Activated CD8-positive, alpha-beta memory T cell treated with anti-CD3 and anti-CD28 coated beads, Interleukin-2, amount 10 ng/mL, durations not matched to agents 7 days and 5 days (primary cell): ENCODE measurements at places on chromosomes 3 and 15. TPM values are rescaled to one million over a fixed set of nuclear protein-coding genes. Genes with fewer than 3 reads are reported as not detected.

Gene SUCLG2
- 61.4 TPM for total RNA-seq

Gene CSPG4
- total RNA-seq, result 0.07 TPM

Gene KLHL24
- total RNA-seq, result 16.9 TPM

Gene SLC24A1
- total RNA-seq, result 4.2 TPM

DNA sequence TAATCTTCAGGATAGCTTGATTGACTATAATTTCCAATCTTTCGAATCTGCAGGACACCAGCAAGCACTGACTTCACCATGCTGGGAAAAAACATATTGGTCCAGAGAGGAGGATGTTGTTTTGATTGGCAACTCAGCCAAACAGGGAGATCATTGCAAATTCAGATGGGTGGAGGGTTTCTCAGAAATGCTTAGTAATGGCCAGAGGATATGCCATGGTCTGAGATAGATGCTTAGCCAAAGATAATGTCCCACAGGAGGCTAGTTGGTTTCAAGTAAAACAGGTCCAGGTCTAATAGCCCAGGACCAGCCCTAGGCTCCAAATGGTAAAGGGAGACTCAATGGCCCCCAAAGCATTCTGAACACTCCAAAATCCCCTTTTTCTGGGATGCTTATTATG lies 46.7 kb upstream of the CCDC80 start:
- no peak overlapping the region for H3K4me3 ChIP-seq
- peaks cover 26% of the 10 kb centered on the region for H3K4me1 ChIP-seq
- peaks cover 1% of the 10 kb centered on the region for H3K36me3 ChIP-seq
- no peak for DNase-seq
- H3K27ac ChIP-seq, result no peak overlapping the region
- H3K27me3 ChIP-seq, result peaks cover 9% of the 10 kb centered on the region

DNA sequence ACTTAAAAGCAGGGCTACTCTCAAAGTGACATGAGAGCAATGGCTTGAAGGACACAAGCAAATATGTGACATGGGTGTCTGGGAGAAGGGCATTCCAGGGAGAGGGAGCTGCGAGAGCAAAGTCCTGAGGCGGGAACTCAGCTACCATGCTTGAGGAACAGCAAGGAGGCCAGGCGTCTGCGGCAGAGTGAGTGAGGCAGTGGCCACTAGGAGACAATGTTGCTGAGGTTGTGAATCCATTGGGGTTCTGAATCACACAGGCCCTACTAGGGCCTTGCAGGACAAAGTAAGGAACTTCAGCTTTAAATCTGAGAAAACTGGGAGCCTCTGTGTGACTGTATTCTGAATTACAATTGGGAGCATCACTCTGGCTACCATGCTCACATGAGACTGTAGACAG lies 94.1 kb upstream of the PRICKLE2 start:
- no peaks in the 10 kb centered on the region for H3K36me3 ChIP-seq
- DNase-seq, result no peak
- no peak overlapping the region for H3K4me3 ChIP-seq
- no peaks in the 10 kb centered on the region for H3K4me1 ChIP-seq
- no peak overlapping the region for H3K27ac ChIP-seq

GRCh38 chr3:140019946-140020345 lies 85.0 kb downstream of the CLSTN2 start:
- no peak overlapping the region for H3K4me3 ChIP-seq
- H3K4me1 ChIP-seq, result no peaks in the 10 kb centered on the region
- H3K36me3 ChIP-seq, result no peaks in the 10 kb centered on the region
- H3K27me3 ChIP-seq, result no peaks in the 10 kb centered on the region
- H3K27ac ChIP-seq, result no peak overlapping the region

DNA sequence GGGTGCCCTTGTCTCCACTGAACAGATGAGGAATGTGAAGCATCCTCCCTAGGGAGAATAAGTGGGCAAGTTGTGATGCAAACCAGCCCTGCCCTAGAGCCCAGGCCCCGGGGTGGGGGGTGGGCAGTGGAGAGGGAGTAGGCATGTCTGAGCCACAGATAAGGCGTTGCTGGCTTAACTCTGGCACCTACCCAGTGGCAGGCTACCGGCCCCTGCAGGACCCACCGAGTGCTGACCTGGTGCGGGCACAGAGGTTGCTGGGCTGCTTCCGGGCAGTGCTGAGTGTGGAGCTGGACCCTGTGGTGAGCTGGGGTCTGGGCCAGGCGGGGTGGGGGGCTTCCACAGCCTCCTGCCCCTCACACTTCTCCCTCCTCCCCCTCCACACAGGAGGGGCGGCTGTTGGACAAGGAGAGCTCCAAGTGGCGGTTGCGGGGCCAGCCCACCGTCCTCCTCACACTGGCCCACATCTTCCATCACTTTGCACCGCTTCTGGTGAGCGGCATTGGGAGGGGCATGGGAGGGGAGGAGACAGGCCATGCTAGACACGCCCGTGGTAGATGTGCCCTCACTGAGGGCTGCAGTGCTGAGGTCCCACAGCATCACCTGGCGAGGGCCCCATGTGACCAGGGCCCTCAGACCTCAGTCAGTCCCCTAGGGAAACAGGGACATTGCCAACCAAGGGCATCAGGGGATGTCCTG lies 10.1 kb downstream of the RNF123 start:
- no peak overlapping the region for H3K27ac ChIP-seq
- H3K4me1 ChIP-seq, result no peaks in the 10 kb centered on the region
- no peak overlapping the region for H3K4me3 ChIP-seq
- H3K36me3 ChIP-seq, result no peaks in the 10 kb centered on the region
- no peaks in the 10 kb centered on the region for H3K27me3 ChIP-seq
- no peak for DNase-seq

DNA sequence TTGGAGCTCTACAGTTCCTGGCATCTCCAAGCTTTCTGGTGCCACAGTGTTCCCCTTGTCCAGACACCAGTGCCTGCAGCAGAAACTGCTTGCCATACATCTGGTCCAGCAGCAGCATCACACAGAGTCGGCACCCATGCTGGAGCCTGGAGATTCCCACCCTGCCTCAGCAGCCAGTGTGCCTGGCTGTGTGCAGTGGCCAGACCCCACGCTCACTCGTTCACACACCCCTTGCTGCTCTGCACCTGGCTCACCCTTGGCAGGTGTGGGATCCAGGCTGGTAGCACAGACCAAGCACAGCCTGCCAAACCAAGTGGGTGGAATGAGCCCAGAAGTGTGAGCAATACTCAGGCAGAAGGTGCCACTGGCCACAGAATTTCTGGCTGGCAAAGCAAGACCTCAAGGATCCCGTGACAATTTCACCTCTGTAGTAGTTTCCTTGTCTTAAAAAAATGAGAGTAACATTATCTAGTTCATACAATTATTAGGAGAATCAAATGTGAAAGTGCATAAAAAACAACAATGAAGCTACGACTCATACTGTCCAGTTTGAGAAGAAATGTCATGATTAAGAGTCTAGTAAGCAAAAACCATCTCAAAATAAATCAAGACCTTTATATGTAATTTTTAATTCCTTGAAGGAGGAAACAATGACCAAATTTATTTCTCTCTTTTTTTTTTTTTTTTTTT lies 22.9 kb upstream of the ZBED2 start:
- H3K4me1 ChIP-seq, result peaks cover 63% of the 10 kb centered on the region
- peaks cover 83% of the 10 kb centered on the region for H3K36me3 ChIP-seq
- no peak overlapping the region for H3K4me3 ChIP-seq
- no peak for DNase-seq
- H3K27ac ChIP-seq, result peak overlapping the region; percentile 93

- no peak overlapping the region for H3K27ac ChIP-seq
- no peaks in the 10 kb centered on the region for H3K27me3 ChIP-seq
- DNase-seq, result no peak
- H3K36me3 ChIP-seq, result no peaks in the 10 kb centered on the region
Measured at GRCh38 chr3:69504232-69504631, 118.3 kb upstream of the FRMD4B start.

GRCh38 chr3:14768881-14769280 lies 49.9 kb upstream of the FGD5 start:
- H3K4me1 ChIP-seq, result no peaks in the 10 kb centered on the region
- no peak overlapping the region for H3K4me3 ChIP-seq
- DNase-seq, result peak; percentile 34
- no peaks in the 10 kb centered on the region for H3K36me3 ChIP-seq

DNA sequence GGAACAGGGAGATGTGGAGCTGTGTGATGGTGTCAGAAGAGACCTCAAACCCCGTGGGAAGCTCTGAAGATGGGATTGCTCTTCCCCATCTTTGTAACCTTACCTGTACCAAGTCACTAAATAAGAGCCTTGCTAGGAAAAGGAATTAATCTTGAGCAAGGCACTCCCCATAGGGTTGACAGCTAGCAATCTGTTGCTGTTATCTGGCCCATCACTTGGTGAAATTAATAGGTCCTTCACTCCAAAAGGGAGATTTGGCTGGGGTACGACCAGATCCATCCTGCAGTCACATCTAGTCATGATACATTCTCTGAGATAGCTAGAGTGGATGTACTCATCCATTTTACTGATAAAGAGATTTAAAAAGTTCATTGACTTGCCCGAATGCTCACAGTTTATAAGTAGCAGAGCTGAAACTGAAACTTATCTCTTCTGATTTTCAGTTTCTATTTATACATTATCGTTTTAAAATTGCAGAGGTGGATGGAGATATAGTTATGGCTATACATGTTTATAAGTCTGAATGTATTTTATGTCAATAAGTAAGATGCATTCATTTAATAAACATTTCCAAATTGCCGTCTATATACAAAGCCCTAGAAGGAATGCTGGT lies 299.1 kb upstream of the MCTP2 start:
- peak overlapping the region; percentile 54 for H3K4me3 ChIP-seq
- peaks cover 16% of the 10 kb centered on the region for H3K27me3 ChIP-seq
- peak overlapping the region; percentile 72 for H3K27ac ChIP-seq
- peaks cover 17% of the 10 kb centered on the region for H3K4me1 ChIP-seq
- no peak for DNase-seq
- H3K36me3 ChIP-seq, result peaks cover 6% of the 10 kb centered on the region

DNA sequence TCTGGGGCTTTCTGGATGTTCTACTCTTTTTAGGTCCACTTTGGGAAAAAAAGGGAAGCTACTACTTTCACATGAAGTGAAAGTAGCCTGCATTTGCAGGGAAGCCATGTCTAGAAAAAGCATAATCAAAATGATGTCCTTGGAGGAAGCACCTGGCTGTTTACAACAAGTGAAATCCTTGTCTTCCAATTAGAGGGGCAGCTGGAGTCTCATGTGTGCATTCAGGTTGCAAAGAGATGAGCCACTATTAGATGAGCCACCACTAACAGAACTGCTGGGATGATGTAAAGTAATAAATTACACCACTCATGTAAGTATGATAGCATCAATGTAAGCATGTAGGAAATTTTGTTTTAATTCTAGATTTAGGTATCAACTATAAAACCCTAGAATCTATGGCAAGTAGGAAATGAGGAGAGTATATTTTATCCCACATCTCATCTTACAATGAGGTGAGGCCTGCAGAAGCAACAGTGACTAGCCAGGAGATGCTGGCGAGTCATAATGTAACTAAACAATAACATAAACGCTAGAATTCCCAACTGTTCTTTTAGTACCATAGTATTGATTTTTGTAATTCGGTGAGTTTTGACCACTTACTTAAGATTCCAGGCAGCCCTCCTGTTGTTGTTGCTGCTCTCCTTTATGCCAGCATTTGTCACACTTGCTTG lies 75.9 kb downstream of the TMEM108 start:
- H3K36me3 ChIP-seq, result no peaks in the 10 kb centered on the region
- DNase-seq, result no peak
- no peaks in the 10 kb centered on the region for H3K4me1 ChIP-seq
- H3K27me3 ChIP-seq, result peaks cover 6% of the 10 kb centered on the region

DNA sequence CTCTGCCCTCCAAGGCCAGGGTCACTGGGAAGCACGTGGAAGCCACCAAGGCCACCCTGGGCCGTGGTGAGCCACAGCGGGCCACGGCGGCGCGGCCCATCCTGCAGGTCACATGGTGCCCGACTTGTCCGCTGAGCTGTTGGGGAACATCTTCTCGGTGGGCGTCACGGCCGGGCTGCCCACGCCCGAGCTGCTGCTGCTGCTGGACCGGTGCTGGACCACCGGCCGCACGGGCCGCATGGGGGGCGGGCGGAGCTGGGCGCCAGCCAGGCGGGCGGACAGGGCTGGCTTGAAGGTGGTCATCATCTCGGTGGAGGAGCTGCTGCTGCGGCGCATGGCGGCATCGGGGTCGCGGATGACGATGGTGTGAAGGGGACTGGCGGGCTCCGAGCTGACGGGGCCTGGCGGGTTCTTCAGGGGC lies 22.1 kb upstream of the RAD18 start:
- H3K27me3 ChIP-seq, result peaks cover 15% of the 10 kb centered on the region
- H3K36me3 ChIP-seq, result no peaks in the 10 kb centered on the region
- H3K4me3 ChIP-seq, result no peak overlapping the region
- no peaks in the 10 kb centered on the region for H3K4me1 ChIP-seq

DNA sequence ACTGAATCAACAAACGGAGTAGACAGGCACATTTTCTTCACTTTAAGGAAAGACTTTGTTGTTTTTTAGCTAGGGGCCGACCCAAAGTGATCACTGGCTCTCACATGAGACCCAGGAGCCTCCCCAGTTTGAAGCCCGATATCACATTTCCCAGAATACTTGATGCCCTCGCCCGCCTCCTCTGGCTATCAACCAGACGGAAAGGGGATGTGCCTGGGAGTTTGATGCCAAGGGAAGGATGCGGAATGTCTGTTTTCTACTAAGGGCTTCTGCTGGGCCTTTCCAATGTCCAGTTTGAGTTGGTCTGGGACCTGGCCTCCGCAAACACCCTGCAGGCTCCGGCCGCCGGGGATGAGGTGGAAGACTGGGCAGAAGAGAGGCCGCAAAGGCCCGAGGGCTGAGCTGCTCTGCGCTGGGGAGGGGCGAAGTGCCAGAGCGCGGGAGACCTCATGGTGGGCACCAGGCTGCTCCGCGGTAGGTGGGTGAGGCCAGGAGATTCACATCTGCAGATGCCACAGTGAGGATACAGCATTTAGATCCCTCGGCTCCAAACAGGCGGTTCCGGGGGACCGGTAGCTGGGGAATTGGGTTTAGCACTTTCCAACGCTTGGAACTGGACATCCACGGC lies 491 bp upstream of the ZNF774 start:
- H3K27me3 ChIP-seq, result peaks cover 11% of the 10 kb centered on the region
- no peak for DNase-seq
- H3K36me3 ChIP-seq, result no peaks in the 10 kb centered on the region
- H3K4me1 ChIP-seq, result peaks cover 25% of the 10 kb centered on the region
- H3K4me3 ChIP-seq, result peak overlapping the region; percentile 81
- H3K27ac ChIP-seq, result peak overlapping the region; percentile 67

- H3K36me3 ChIP-seq, result peaks cover 80% of the 10 kb centered on the region
- no peaks in the 10 kb centered on the region for H3K27me3 ChIP-seq
- no peak for DNase-seq
- no peak overlapping the region for H3K4me3 ChIP-seq
Measured at GRCh38 chr3:20123131-20123652, 62.8 kb downstream of the SGO1 start.

- no peak overlapping the region for H3K4me3 ChIP-seq
- H3K27me3 ChIP-seq, result no peaks in the 10 kb centered on the region
- H3K4me1 ChIP-seq, result no peaks in the 10 kb centered on the region
- no peak for DNase-seq
- no peak overlapping the region for H3K27ac ChIP-seq
Measured at GRCh38 chr3:153944084-153944483, 177.1 kb upstream of the ARHGEF26 start.

DNA sequence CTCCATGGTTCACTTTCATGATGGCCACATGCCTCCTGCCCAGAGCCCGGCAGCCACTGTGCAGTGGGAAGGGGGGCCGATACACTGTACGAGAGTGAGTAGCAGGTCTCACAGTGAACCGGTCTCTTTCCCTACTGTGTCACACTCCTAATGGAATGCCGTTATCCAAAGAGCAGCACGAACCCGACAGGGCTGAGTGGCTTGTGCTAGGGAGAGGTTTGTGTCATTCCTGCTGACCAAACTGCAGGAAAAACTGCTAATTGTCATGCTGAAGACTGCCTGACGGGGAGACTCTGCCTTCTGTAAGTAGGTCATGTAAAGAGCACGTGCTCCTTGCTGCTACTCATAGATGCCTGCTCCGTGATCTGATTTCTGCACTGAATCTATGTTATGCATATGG lies 105.1 kb downstream of the ARPP21 start:
- no peak for DNase-seq
- no peaks in the 10 kb centered on the region for H3K27me3 ChIP-seq
- no peak overlapping the region for H3K27ac ChIP-seq
- no peaks in the 10 kb centered on the region for H3K4me1 ChIP-seq
- H3K4me3 ChIP-seq, result no peak overlapping the region
